Fibroblast of skin of left biceps (primary cell): ENCODE measurements at places on chromosomes 3 and 15.

GRCh38 chr3:80618295-80619256 lies 850.8 kb upstream of the ROBO1 start:
- DNase-seq: no peak

DNA sequence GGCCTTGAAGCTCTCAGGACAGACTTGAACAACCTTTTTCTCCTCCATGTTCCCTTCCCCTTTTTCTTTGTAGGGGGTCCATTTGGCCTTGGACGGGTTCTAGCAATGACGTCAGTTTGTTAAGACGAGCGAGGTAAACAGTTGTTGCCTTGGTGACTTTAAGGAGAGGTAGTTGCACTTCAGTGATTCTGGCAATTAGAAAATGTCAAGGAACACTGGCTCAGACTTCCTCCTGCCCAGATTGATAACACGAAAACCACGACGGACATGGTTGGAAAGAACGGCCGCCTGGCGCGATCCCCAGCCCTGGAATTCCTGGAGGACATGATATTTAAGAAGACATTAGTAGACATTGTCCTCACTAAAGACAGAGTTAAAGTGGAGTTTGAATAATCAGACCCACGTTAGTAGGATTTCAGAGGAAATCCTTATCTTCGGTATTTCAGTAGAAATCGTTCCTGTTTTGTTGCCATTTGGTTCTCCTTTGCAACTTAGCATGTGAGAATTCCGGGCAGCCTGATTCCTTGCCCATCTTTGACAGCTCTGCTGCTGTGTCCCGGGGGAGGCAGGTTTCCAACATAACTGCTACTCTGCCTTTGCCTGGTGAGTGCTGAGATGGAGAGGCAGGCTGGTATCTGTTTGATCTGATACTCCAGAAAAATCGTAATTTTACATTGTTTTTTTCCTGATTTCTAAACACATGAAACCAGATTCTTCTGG lies 87.3 kb downstream of the ST6GAL1 start:
- DNase-seq: no peak

- peak; percentile 88 for DNase-seq
These were observed 21.8 kb downstream of the ST3GAL6 start for GRCh38 chr3:98784666-98785600.

DNA sequence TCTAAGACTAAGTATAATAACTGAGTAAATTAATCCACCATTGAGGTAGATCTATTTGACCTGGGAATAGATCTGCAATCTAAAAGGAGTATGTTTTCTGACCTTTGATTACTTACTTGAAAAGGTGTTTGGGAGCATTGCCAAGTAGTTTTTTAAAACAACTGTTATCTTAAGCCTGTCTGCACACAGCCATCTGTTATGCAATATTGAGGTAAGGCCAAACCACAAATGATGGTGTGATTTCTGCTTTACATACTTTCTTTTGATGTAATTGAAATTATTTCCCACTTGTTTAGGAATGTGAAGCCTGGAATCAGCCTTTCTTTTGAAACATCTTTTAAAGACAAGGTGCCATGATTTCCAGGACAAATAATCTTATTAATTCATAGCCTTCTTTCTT lies 274.0 kb downstream of the BBX start:
- peak; percentile 46 for DNase-seq

GRCh38 chr3:66565301-66565700 lies 64.5 kb upstream of the LRIG1 start:
- no peak for DNase-seq

DNA sequence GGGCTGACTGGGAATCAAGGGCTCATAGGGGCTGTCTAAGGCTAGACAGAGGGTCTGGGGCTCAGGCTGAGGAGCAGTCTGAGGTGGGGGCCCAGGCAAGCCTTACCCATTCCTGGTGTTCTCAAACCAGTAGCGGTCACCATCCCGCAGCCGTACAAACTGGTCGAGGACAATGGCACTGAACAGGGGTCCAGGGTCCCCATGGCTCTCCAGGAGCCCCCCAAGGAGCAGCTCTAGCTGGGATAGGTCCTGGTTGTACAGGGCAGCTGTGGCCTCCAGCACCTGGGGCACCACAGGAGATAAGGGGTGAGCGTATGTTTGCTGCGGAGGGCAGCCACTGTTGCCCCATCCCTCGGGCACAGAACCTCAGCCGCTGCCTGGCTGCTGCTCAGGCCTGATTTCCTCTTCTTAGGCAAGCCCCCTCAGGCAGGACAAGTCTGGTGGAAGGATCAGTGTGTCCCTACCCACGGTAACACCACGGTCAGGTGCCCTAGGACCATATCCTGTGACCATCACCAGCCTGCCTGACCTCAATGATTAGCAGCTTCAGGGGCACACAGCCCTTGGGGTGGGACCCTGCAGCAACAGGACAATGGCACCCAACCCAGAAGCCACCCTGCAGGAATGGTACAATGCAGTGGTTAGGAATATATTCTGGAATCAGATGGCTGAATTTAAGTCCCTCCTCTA lies 5.9 kb downstream of the DUOX2 start:
- no peak for DNase-seq

- no peak for DNase-seq
These were observed 55.5 kb downstream of the IL12A start for GRCh38 chr3:160044121-160044520.

GRCh38 chr3:121748680-121749275 lies 763 bp downstream of the GOLGB1 start:
- no peak for DNase-seq

- DNase-seq: no peak
These were observed 55.2 kb upstream of the CNTN6 start for GRCh38 chr3:1037631-1038030.

- DNase-seq: no peak
These were observed 12.0 kb downstream of the GREM1 start for GRCh38 chr15:32729700-32730395.

DNA sequence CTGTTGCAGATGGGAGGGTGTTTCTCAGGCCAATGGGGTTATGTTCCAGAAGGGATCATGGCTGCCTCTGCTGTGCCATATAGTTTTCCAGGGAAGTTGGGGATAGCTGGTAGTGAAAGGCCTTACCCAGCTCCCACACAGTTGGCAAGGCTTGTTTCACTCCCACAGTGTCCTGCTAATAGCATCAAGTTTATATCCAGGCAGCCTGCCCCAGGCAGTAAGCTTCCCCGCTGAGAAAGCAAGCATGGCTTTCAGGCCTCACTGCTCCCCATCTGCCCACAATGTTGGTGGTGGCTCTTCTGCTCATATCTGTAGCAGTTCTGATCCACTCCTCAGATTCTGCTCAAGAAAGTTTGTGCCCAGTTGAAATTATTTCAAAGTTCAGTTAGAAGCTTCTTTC lies 50.9 kb upstream of the DCBLD2 start:
- DNase-seq: no peak

DNA sequence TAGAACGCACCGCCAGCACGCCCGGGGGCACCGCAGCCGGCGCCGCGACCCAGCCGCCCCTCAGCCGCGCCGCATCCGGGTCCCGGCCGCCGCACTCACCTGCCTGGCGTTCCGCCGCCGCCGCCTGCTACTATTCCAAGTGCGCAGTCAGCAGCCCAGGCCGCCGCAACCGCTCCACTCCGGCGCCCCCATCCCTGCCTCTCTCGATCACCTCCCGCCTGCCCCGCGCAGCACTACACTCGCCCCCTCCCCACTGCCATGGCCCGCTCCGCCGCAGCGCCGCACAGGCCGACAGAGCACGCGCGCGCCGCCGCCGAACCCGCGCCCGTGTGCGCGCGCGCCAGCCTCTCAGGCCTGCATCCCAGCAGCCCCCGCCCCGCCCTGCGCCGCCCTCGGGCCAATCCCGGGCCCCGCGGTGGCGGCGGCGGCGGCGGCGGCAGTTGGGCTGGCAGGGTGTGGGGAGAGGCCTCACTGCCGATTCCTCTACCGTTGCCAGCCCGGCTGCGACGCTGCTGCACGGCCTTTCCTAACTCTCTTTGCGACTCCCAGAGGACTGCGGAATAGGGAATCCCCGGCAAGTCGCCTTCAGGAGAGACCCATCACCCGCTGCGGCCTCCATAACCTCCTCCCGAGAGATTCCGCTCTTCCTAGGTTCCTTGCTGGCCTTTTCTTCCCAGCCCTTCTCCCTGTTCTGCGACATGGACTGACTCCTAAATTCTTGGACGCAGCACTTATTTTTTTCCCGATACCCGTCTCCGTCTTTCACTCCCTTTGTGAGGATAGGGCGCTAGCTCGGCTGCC lies at the start of gene PIK3CB:
Gene PIK3CB, minus strand, starts transcription at position 333 of the 801 bp plus-strand sequence. CDS start 75,585 bp downstream, outside the sequence.
- peak; percentile 55 for DNase-seq

- DNase-seq: no peak
These were observed 15.1 kb downstream of the CHRNA3 start for GRCh38 chr15:78605680-78606079.

DNA sequence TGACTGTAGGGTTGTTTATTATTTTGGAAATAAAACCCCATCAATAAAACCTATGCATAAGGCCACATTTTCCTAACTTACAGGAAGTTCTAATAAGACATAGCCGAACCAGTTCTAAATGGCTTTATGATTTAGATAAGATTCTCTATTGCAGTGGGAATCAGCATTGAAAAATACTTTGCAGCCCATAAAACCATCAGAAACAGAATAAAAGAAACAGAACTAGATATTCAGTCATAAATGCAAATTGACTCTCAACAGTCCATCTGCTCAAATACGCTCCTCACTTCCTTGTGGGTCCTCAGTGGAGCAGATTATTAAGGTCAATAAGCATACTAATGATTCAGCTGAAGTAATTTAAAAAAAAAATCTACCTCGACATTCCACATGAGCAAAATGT lies 8.8 kb downstream of the SATB1 start:
- DNase-seq: no peak

- DNase-seq: no peak
These were observed 228.0 kb downstream of the FMN1 start for GRCh38 chr15:32966512-32966911.

DNA sequence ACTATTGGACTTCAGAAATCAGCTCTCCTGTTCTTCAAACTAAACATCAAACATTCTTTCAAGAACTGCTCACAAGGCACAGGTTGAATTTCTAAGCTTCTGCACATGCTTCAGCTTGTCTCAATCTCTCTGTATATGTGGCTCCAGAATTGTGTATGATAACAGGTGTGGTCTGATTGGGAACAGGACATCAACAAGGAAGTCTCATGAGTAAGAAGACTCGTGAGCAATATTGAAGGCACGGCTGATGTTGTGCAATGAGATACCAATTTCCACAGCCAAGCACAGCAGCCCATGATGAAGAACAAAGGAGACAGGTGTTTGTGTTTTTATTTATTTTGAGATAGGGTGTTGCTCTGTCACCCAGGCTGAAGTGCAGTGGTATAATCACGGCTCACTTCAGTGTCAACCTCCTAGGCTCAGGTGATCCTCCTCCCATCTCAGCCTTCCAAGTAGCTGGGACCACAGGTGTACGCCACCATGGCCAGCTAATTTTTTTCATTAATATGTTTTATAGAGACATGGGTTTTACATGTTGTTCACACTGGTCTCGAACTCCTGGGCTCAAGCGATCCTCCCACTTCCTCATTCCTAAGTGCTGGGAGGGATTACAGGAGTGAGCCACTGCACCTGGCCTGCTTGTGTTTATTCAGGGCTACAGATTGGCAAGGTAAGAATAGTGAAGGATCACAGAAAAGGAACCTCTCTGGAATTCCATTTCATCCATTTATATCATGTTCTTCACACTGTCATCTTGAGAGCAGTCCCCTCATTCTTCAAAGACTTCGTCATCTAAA lies 32.2 kb upstream of the ABHD17C start:
- no peak for DNase-seq

DNA sequence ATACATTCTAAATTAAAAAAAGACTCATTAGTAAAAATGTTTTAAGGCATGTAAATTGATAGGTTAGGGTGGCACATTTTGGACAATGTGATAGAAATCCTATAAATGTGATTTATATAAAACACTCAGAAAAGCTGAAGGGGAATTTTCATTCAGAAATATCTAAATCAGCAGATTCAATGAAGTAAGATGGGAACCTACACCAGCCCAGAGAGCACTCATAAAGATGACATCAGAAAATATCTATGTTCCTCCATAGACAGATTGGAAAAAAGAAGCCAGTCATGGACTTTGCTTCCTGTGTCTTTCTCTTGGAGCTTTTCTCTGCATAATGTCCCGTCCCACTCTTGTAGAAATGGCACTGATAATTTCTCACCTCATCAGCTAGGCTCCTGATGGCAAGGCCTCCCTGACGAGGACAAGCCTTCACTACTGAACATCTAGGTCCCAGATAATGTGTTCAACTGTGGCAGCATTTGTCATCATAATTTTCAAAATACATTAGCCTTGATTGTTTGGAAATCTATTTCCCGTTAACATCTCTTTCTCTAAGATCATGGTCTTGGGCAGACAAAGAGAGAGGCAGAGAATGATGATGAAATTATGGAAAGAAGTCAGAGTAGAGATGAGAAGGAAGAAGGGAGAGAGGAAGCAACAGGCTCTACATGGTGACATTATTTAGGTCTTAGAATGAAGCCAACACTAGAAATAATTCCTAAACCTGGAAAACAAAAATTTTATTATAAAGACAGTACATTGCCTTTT lies 354.4 kb downstream of the NTRK3 start:
- DNase-seq: no peak

DNA sequence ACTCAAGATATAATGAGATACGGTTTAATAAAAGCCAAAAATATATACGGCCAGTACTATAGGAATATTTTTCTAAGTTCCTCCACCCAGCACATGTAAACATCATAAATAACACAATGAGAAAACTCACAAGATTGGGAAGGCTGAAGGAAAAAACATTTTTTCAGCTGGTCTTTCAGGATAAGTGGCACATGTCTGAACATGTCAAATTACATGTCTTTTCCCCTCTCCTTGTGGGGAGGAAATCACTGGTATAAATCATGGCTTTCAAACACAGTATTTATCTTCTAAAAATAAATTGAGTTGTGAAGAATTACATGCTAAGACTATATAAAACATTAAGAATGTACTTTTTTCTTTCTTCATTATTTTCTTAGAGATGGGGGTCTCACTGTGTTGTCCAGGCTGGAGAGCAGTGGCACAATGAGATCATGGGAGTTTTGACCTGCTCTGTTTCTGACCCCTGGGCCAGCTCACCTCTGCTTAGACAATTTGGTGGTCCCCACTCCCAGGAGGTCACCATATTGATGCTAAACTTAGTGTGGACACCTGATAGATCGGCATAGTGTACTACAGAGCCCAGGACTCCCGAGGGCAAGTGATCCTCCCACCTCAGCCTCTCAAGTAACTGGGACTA lies 32.8 kb downstream of the ETV5 start:
- DNase-seq: no peak

DNA sequence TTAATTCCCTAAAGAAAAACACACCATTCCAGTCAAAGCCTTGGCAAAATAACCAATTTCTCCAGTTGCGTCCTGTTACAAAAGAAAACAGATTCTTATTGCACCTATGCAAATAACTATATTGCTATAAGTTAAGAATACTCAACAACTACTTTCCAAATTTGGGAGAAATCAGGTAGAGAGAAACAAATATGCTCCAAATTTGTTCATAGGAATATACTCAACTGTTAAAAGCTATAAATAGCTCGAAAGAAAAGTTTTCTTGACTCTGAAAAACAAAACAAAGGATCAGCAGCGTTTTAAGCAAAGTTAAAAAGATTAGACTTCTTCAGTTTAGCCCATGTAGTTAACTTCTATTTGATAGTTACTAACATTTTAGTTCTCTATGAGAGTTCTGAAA lies 20.1 kb upstream of the SKIL start:
- DNase-seq: no peak

GRCh38 chr3:41338276-41338675 lies 139.0 kb downstream of the CTNNB1 start:
- no peak for DNase-seq

GRCh38 chr3:126886217-126886616 lies 96.7 kb upstream of the PLXNA1 start:
- DNase-seq: no peak

GRCh38 chr3:9746330-9746729 lies 3.4 kb upstream of the OGG1 start:
- peak; percentile 59 for DNase-seq
